Glomerular endothelial cell (primary cell): ENCODE measurements at places on chromosomes 4 and X. TPM values are rescaled to one million over a fixed set of nuclear protein-coding genes. Genes with fewer than 3 reads are reported as not detected.

- peak; percentile 48 for DNase-seq
Measured at GRCh38 chr4:107824350-107825071, at the start of gene SGMS2. SGMS2 (plus strand) TSS chr4:107824932; CDS start chr4:107895554, 70,622 bp downstream.

DNA sequence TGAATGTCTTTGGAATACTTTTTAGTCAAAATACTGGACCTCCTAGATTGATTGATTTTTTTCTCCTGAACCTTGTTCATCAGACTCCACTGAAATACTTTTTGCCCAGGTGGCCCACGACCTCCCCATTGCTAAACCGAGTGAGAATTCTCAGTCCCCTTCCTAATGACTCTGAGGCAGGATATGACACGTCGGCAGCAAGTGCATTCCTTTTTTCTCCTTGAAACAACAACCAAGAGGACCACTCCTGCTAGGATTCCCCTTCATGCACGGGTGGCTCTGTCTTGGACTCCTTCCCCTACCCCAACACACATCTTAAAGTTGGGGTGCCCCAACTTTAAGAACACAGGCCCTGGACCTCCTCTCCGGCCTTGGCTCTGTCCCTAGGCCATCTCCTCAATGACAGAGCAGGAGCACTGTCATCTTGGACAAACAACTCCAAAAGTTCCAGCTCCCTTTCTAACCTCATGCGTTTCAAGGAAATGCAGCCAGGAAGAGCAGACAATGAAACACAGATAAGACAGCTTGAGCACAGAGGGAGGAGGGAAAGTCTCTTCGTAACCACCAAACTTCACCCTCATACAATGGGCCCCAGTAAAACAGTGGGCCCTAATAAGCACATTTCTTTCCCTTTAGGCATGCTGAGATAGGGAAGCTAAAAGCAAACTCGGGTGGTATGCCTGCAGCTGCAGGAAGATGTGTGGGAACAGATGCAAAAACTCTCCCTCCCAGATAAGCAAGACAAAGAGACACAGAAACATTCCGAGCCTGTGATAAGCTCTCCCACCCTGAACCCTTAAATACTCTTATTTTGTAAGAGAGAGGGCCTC, 33.9 kb downstream of the ZBTB49 start:
- DNase-seq, result peak; percentile 22

DNA sequence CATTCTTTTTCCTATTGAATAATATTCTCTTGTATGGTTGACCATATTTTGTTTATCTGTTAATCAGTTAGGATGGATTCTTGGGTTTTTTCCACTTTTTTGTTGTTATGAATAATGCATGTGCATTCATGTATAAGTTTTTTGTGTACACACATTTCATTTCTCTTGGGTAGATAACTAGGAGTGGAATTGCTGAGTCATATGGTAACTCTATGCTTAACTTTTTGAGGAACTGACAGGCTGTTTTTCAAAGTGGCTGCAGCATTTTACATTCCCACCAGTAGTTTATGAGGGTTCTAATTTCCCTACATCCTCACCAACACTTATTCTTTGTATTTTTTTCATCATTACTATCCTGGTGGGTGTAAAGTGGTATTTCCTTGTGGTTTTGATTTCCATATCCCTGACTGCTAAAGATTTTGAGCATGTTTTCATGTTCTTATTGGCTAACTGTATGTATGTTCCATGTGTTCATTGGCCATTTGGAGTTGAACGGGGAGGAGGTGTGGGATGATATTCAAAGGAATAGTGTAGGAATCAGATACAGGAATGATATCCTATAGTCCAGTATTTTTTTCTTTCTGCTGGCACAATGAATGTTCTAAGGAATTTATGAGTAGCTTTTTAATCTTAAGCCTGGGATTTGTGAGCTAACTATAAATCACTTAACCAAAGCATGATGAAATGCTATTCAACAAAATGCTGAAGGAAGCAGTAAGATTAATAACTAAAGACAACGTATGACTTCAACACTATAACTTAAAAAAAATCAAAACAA, 114.3 kb downstream of the AMELX start:
- no peak for DNase-seq

DNA sequence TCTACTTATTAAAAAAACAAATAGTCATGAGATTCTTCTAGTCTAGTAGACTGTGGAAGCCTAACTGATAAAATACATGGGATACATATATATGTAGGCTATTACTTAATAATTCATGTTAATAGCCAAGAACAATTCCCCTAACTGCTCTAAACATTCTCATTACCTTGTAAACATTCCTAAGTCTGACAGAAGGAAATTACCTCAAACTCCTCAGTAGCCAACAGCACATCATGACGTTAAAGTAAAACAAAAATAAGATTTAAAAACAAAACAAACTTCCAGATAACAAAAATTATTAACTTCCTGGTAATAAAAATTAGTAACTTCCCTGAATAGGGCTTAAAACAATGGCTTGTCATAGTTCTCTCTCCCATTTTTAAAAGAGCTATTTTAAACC, 109.2 kb downstream of the WDFY3 start:
- no peak for DNase-seq

- no peak for DNase-seq
Measured at GRCh38 chrX:70336767-70337166, 46.9 kb downstream of the KIF4A start.

GRCh38 chr4:185803022-185803421, 9.0 kb downstream of the SORBS2 start:
- no peak for DNase-seq

GRCh38 chrX:41406201-41406600, 40.9 kb upstream of the NYX start:
- no peak for DNase-seq

- DNase-seq, result no peak
Measured at GRCh38 chrX:67543818-67544217, at the start of gene AR. AR (plus strand) TSS chrX:67544021; CDS start chrX:67545147, 1,126 bp downstream.

DNA sequence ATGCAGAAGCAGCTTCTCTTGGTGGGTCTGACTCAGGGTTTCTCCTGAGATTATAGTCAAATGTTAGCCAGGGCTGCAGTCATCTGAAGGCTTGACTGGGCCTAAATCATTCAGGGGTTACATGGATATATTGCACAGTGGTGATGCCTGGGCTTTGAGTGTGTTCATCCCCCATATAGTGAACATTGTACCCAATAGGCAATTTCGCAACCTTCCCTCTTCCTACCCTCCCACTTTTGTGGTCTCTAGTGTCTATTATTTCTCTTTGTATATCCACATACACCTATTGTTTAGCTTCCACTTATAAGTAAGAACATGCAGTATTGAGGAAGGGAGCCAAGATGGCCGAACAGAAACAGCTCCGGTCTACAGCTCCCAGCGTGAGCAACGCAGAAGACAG, 90.3 kb upstream of the CAMK2D start:
- DNase-seq, result no peak

DNA sequence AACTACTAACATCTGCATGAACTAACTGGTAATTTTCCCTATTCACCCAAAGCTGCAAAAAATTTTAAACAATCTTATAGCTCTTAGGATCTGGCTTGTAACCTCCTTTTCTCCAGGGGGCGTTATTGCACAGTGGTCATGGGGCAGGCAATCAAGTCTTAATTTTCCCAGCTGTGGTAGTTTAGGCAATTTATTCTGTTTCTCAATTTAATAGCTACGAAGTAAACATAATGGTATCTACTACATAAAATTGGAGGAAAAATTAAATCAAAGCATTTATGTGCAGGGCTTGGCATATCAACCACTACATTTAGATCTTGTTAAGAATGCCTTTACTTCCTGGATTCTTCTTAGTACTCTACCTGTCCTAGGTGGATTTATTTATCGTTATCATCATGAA, 137.4 kb upstream of the GUCY1A1 start:
- no peak for DNase-seq

DNA sequence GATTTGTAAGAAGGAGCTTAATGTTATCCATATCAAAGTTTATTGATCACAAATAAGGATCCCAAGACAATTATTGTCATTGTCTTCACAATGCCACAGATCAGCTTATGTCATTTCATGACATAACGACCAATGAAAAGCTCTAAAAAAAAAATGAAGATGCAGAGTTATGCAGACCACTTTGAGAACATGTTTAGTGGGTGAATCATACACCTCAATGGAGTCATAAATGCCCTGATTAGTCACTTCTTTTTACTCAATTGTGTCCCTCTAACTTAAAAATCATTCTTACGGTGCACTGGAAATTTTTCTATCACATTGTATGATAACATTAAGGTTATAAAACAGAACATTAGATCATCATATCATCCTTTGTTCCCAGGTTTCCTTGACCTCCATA, 87.6 kb upstream of the GABRG1 start:
- no peak for DNase-seq

- DNase-seq, result no peak
Measured at GRCh38 chr4:128519163-128519830, 231.7 kb upstream of the PGRMC2 start.

- DNase-seq, result peak; percentile 67
Measured at GRCh38 chr4:168923526-168924194, 86.4 kb downstream of the CBR4 start.

DNA sequence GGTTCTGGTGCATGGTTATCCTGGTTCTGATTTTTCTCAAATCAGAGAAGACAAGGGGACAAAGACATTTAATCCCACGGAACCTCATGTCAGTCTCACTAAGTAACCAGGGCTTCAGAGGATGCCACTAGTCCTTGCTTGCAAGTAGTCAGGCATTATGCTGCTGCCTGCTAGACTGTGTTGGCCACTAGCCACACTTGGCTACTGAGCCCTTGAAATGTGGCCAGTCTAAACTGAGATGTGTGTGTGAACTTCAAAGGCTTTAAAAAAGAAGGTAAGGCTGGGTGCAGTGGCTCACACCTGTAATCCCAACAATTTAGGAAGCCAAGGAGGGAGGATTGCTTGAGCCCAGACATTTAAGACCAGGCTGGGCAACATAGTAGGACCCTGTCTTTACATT, 48.6 kb upstream of the IGFBP7 start:
- DNase-seq, result no peak

GRCh38 chrX:54447461-54447860, 7.3 kb downstream of the TSR2 start:
- no peak for DNase-seq

DNA sequence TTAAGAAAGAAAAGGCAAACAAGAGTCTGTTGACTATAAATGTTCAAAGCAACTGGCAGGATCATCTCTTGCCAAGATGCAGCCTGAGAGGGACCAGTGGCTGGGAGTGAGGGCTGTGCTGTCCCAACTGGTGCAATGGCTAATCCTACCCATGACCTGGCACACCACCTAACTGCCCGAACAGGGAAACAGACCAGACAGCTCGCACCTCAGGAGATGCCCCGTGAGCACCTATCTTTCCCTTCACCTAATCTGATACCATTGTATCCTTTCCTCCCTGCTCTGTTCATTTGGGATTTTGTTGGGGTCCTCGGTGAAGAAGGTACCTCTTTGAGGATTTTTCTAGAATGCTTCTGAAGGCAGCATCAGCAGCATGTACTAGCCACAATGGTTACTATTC, 206.5 kb upstream of the MAMLD1 start:
- no peak for DNase-seq

GRCh38 chrX:69060631-69061408, 104.4 kb downstream of the PJA1 start:
- peak; percentile 10 for DNase-seq

DNA sequence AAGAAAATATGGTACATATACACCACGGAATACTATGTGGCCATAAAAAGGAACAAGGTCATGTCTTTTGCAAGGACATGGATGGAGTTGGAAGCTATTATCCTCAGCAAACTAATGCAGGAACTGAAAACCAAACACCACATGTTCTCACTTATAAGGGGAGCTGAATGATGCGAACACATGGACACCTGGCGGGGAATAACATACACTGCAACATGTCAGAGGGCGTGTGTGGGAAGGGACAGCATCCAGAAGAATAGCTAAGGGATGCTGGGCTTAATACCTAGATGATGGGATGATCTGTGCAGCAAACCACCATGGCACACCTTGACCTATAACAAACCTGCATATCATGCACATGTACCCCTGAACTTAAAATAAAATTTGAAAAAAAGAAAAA, 19.5 kb upstream of the CNKSR2 start:
- no peak for DNase-seq

DNA sequence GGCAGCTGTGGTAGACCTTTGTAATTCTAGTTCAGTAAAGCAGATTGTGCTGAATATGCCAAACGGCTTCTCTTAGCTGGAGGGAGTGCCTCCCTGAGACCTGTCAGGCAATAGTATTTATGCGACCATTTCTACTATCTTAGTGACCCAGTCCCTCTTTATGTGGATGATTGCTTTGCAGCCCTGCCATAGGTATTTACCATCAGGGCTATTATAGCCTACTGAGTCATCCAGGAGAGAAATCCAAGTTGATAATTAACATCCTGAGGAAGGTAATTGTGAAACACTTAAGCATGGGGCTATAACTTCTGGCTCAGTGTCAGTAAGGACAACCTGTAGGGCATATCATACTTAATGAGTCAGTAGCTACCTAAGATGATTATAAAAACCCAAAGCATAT, 103.9 kb upstream of the MAOA start:
- DNase-seq, result no peak

DNA sequence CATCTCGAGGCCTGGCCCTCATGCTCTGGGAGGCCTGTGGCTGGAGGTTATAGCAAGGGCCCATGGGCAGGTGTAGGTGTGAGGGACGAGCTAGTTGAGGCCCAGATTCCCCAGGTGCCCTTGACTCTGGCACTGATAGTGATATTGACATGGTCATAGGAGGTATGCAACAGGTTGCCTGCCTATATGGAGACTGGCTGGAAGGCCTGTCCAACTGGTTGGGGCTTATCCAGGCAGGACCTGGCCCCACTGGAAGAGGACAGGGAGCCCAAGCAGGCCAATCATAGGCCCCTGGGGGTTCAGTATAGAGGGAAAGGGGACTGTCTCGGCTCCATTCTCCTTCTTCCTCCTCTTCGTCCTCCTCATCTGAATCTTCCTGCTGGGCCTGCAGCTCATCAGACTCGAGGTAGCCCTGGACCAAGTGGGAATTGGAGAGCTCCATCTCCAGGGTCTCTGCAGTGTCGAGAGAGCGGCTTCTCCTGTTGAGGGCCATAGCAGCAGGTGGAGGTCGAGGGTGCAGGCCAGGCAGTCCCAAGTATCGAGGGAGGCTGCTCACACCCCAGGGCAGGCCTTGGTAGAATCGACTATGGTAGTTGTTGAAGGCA, 15.3 kb downstream of the AMER1 start:
- no peak for DNase-seq

CHM gene
- 21.5 and 22.2 TPM in 2 replicates for total RNA-seq

CCKAR gene
- not detected in 2 replicates for total RNA-seq

GEMIN8 gene
- total RNA-seq, result 26.6 and 30.2 TPM in 2 replicates

AMTN gene
- total RNA-seq, result not detected in 2 replicates

IL3RA gene
- total RNA-seq, result 31.6 and 77.7 TPM in 2 replicates

ADH7 gene
- not detected in 2 replicates for total RNA-seq

DCAF8L1 gene
- not detected in 2 replicates for total RNA-seq

BST1 gene
- 43.2 and 88.9 TPM in 2 replicates for total RNA-seq

CLDN34 gene
- 0.19 and 0.35 TPM in 2 replicates for total RNA-seq

VEGFC gene
- 14.4 and 35.1 TPM in 2 replicates for total RNA-seq

HSFX4 gene
- total RNA-seq, result not detected in 2 replicates

PGAM4 gene
- total RNA-seq, result 1.1 TPM in 1 of 2 replicates, not detected in the other
